Effector CD4-positive, alpha-beta T cell (primary cell): ENCODE measurements at places on chromosomes 11 and 22.

GRCh38 chr22:28791841-28792490, 8.4 kb downstream of the XBP1 start:
- no peak for DNase-seq

GRCh38 chr22:17264321-17265052, 45.3 kb upstream of the ADA2 start:
- no peak for DNase-seq

DNA sequence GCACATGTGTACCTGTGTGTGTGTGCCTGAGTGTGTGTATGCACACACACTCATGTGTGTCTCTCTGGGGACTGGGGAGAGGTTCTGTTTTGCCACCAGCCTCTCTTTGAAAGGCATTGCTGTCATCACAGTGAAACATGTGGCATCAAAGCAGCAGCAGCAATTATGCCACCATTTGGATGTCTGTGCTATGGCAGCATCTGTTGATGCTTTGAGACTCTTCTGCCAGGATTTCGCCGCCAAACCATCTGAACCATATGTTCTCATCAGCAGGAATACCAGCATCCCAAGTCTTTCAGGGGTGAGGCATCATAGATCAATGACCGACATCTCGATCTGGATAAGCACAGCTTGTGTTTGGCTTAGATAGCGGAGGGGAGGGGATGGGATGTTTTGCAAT, 168.6 kb downstream of the FAT3 start:
- no peak for DNase-seq

- DNase-seq = no peak
Measured at GRCh38 chr11:64768300-64768694, 8.5 kb upstream of the PYGM start.

GRCh38 chr22:30235687-30236170, 10.8 kb downstream of the LIF start:
- no peak for DNase-seq
